T-cell (primary cell): ENCODE measurements at places on chromosomes 6 and 20.

GRCh38 chr6:108132863-108133262, 33.0 kb upstream of the NR2E1 start:
- DNase-seq = no peak

DNA sequence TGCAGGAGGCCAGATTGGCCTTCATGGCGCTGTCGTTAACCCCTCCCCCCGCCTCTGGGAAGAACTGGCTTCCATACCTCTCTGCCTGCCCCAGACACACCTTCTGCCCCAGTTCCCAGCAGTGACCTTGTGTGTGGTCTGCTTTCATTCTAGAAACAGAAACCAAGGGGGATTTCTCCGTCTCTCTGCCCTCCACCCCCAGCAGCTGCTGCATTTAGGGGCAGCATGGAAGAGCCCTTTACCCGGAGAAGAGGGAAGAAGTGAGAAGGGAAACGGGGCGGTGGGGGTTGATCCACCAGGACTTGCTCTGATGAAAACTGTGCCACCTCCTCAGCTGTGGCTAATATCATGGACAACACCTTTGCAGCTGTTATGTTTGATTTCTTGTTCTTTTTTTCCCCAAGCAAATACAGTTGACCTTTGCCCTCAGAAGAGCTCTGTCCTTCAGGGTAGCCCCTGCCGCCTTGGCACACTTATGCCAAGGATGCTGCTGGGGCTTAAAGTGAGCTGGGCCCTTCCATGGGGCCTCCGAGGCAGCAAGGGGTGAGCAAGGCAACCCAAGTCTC, 6.1 kb downstream of the GLP1R start:
- DNase-seq = no peak

DNA sequence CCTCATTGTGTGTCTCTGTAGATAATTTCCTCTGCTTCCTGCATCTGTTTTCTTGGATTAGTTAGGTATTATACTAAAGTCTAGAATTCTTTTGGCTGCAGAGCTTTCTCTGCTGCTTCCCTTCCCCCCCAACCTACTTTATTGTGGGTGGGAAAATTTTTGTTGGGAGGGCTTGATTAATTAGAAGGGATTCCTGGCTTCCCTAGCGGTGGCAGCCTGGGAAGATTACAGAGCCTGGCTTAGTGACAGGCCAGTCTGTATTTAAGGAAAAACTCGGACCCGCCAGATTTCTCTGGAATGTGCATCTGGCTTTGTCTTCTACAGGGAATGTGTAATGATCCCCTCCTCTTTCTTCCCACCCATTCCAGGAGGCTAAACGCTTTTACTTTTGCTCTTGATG, 31.2 kb downstream of the SLX4IP start:
- DNase-seq = no peak

- no peak for DNase-seq
These were observed 107.1 kb upstream of the ASF1A start for GRCh38 chr6:118786596-118787453.

GRCh38 chr20:50438986-50439407, 71.2 kb upstream of the PTPN1 start:
- DNase-seq = no peak

DNA sequence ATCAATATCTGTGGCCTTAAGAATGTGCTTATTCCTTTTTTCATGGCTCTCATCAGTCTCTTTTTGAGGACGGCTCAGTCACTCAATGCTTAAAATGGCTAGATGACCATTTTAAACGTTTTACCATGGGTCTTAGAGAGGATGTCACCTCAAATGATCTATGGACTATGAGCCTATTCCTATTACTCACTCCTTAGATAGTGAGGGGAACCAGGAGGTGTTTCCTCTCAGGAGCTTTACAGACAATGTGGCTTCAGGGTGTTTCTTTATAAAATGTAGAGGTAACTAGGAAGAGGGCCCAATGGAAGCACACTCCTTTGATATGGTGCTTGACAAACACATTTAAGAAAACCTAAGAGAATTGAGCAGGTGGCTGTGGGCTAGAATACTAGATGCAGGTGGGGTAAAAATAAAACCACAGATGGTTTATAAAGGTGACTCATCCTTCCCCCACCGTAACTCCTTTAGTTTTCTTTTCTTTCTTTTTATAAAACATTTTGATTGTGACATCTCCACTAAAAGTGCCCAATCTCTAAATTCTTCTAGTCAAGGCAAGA, 1.5 kb upstream of the TMEM200A start:
- DNase-seq = no peak

- DNase-seq = no peak
These were observed 765.0 kb downstream of the HDGFL1 start for GRCh38 chr6:23334360-23334759.

DNA sequence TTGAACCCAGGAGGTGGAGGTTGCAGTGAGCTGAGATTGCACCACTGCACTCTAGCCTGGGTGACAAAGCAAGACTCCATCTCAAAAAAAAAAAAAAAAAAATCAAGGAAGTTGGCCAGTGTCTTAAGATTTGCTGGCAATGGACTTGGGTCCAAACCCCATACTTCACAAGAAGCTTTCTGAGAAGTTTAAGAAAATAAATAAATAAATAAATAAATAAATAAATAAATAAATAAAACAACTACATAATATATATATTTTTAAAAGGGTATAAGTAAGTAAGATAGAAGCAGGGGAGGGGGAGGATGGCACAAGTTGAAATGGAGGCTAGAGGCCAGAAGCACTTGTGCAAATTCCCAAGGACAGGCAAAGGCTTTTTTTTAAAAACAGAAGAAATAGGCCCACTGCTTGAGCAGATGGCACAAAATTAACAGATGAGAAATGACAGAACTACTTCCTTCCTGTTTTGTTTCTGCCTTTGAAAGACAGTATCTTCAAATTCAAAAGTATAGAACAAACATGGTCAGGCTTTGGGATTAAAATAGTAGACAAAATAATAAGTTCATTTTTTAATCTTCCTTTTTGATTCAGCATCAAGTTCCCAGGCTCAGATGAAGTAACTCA, 287.7 kb downstream of the ALDH8A1 start:
- no peak for DNase-seq

DNA sequence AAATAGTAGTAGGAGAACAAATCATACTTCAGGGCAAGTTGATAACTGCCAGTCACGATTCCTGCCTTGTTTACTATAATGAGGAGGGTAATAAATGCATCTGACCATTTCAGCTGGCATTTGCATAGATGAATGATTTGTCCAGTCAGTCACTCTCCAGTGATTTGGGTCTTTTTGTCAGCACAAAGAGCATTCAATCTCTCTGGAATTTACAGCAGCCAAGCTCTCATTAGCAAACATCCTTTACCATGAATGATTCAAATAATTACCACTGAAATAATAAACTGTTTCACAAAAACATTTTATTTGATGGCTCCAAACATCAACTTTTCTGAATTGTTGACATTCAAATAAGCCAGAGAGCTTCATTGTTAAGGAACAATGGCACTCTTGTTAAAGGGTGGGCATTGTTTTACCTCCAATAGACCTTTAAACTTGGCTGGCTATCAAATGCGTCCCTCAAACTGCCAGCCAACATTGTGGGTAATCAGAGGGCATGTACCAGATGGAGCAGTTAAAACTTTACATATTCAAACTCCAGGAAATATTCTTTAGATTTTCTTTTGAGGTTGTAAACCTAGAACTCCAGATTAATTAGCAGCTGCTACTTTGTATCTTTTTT, 30.0 kb upstream of the FBXL4 start:
- no peak for DNase-seq

GRCh38 chr6:474453-475185, 83.1 kb downstream of the IRF4 start:
- DNase-seq = peak; percentile 62

DNA sequence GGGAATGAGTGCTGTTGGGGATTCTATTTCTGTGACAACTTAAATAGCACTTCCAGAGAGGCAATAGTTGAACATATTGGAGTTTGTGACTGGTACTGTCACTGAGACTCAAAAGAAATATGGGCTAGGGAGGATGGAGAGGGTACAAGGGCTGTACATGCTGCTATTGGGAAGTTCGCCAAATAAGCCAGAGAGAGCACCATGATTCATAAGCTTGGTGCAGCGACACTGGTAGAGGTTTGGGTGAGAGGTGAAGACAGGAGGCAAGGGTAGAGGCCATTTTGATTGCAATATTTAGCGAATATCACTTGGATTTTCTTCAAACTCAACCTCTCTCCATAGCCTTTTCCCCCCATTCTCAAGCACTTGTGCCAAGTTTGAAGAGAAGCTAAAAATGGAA, 214.3 kb downstream of the OGFRL1 start:
- DNase-seq = no peak

- no peak for DNase-seq
These were observed 82.7 kb downstream of the JAG1 start for GRCh38 chr20:10590950-10591671.

- no peak for DNase-seq
These were observed 22.9 kb downstream of the TOX2 start for GRCh38 chr20:43937591-43937990.

DNA sequence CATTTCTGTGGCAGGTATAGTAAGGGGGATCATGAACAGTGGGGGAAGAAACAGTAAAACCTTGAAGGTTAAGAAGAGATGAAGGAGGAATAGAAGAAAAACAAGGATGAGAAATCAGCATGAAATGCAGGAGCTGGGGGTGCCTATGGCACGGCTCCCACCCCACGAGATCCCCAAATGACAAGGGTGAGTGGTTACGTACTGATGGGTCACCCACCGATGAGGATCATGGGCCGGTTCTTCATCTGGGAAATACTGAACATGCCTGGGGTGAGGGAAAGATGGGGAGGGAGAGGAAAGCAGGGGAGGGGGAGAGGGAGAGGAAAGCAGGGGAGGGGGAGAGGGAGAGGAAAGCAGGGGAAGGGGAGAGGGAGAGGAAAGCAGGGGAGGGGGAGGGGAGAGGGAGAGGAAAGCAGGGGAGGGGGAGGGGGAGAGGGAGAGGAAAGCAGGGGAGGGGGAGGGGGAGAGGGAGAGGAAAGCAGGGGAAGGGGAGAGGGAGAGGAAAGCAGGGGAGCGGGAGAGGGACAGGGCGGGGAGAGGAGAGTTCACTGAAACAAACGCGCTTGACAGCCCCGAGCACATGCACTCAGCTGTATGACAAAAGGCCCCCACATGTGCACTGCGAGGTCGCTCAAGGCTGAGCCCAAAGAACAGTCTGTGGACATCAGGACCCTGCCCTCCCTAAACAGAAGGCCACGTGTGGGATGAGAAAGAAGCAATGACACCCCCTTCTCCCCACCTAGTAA, 25.3 kb downstream of the MOCS1 start:
- DNase-seq = no peak

- no peak for DNase-seq
These were observed 1075.6 kb upstream of the GJE1 start for GRCh38 chr6:141056945-141057625.

- no peak for DNase-seq
These were observed 26.3 kb downstream of the FAM50B start for GRCh38 chr6:3875486-3875885.

- DNase-seq = no peak
These were observed 140.0 kb upstream of the RNF217 start for GRCh38 chr6:124822204-124822613.

- no peak for DNase-seq
These were observed 102.1 kb downstream of the ATP9A start for GRCh38 chr20:51666126-51666525.

DNA sequence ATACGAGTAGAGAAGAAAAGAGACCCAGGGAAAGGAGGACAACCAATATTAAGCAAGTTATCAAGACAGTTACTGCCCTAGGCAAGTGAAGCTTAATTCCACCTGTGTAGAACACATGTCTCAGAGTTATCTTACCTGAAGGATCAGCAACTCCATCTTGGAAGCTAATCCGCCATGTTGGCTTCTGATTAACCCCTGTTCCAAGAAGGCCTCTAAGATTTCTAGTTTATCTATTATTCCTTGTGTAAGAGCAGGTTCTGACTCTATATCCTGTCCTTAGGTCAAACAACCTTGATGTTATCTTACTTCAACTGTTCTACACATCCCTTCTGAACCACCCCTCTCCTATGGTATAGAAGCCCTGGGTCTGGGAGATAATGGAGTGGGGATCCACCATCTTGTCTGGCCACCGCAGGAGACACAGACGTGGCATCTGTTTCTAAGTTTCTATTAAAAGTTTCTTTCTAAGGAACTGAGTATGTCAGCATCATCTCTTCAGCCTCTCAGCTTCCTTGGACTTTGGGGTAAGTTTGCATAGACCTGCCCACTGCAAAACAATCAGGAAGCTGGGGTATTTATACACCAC, 27.7 kb upstream of the PTPN1 start:
- DNase-seq = no peak

DNA sequence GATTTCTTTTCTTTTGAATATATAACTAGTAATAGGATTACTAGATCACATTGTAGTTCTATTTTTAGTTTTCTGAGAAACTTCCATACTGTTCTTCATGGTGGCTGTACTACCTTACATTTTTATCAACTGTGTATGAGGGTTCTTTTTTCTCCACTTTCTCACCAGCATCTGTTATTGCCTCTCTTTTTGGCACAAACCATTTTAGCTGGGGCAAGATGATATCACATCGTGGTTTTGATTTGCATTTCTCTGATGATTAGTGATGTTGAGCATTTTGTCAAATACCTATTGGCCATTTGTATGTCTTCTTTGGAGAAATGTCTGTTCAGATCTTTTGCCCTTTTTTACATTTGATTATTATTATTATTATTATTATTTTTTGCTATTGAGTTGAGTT, 86.1 kb upstream of the TCF21 start:
- no peak for DNase-seq

DNA sequence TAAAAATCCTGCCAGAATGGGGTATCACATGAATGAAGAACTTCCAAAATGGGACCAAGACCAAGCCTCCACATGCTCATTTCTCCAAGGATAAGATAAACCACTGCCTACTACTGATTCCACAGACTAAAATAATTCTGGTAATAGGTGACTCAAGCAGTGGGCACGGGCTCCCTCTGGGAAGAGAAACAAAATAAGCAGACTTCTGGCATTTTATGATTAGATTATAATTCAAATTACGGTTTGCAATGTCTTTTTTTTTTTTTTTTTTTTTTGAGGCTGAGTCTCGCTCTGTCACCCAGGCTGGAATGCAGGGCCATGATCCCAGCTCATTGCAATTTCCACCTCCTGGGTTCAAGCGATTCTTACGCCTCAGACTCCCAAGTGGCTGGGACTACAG, 16.0 kb downstream of the UQCC1 start:
- no peak for DNase-seq

GRCh38 chr20:2402271-2402980, 21.7 kb downstream of the TGM6 start:
- no peak for DNase-seq

DNA sequence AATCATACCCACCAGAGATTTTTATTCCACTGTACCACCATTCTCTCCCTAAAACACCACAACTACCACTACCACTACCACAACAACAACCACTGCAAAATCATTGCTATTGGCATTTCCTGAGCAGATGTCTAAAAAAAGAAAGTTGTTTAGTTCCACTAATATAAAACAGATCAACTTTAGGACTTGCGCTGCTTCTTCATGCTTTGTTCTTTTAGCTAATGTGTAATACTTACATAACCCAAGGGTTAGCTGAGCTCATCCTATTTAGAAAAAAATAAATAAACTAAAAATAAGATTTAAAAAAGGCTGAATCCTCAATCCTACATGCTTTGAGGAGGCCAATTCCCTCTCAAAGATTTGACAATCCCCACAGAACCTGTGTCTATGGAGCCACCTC, 11.4 kb downstream of the IYD start:
- DNase-seq = no peak

- no peak for DNase-seq
These were observed at the start of gene NKX2-4 for GRCh38 chr20:21397341-21398108. Gene NKX2-4, minus strand, starts transcription at chr20:21397526. Its CDS starts 127 bp downstream, at chr20:21397399.
